ENCODE measurements at places on chromosomes 2 and 18.

GRCh38 chr2:213090772-213091171, 60.6 kb downstream of the IKZF2 start:
- DNase-seq: no peak

DNA sequence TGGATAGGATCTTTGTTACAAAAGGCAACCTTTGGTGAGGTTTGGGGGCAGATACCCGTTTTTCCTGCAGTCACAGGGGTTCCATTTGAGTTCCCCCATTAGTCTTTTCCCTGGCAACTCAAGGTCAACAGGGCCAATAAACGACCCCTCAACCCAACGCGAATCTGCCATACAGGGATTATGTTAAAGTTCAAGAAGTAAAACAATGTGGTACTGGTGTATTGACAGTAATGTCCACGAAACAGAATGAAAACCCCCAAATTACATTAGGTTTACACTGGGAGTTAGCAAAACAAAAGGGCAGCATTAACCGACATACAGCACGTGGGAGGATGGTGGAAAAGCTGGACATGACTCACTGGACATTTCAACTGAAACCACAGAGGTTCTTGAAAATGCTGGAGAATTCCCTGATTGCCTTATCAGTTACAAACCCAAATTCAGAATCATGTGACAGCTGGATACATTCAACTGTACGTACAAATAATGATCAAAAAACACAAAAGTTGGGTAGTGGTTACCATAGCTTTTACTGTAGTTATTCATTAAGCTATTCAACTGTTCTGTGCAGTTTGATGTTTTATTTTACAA, 4.9 kb upstream of the IMP4 start:
- no peak for DNase-seq

- DNase-seq: no peak
Measured at GRCh38 chr18:4394700-4395099, 60.4 kb downstream of the DLGAP1 start.

- DNase-seq: no peak
Measured at GRCh38 chr2:180524499-180524898, 455.9 kb upstream of the UBE2E3 start.

Measured in right atrium auricular region (tissue), 2 donors.